ENCODE measurements at places on chromosomes 2 and 18.

- no peak for DNase-seq
Measured at GRCh38 chr2:191001032-191001431, 12.9 kb downstream of the STAT1 start.

DNA sequence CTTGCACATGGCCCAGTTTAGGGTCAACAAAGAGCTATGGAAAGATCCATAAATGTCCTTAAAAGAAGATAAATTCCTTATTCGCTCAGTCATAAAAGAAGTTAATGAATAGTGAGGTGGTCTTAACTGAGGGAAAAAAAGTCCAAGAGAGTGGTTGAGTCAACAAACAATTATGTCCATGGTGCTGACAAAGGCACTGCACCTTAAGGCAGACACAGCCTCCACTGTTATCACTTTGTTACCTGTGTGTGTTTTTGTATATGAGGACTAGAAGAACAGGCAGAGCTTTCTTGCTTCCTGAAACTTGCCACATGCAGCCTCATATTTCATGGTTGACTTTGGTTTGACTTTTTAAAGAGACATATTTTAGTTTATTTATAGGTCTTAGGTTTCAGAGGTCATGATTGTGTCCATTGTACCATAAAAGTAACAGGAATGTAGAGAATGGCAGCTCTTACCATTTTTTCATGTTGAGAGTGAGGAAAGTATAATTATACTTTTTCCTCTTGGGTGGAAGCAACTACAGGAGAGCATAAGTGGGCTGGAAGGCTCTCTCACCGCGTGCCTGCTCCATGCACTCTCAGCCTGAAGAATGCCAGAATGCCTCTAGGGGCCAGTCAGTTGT lies 93.6 kb downstream of the XRCC5 start:
- DNase-seq, result no peak

- DNase-seq, result no peak
Measured at GRCh38 chr2:172969166-172969565, 106.5 kb upstream of the MAP3K20 start.

DNA sequence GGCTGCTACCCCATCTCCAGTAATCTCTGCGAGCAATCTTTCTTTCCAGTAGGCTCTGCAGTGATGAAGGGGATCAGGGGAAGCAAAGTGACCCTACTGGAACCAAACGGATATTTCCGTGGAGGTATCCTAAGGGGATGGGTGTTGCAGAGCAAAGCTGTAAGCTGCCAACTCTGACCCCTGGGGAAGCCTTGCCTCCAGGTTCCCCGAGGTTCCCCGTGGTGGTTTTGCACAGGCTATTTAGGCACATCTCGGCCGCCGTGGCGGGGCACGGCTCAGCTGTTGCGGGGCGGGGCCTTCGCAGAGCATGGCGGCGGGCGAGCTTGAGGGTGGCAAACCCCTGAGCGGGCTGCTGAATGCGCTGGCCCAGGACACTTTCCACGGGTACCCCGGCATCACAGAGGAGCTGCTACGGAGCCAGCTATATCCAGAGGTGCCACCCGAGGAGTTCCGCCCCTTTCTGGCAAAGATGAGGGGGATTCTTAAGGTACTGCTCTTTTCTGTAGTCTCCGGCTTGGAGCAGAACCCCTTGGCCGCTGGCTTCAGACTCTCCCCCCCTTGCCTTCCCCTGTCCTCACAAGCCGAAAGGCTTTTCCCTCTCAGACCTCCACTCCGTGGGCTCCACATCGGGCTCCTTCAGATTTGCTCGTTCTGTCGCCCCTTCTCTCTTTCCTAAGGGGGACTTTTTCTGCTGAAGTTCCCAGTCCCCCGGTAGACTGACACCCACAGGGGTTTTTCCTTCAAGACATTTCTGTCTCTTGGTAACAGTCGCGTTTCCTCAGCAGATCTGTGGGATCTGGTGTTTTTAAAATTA lies at the start of gene COMMD1:
Gene COMMD1, plus strand, starts transcription at position 303 of the 814 bp plus-strand sequence. Its CDS starts 5 bp downstream, at position 308.
- peak; percentile 74 for DNase-seq

GRCh38 chr18:59141294-59142068 lies 1.8 kb downstream of the SEC11C start:
- no peak for DNase-seq

GRCh38 chr2:29097569-29097968 lies 17.6 kb upstream of the CLIP4 start:
- DNase-seq, result no peak

DNA sequence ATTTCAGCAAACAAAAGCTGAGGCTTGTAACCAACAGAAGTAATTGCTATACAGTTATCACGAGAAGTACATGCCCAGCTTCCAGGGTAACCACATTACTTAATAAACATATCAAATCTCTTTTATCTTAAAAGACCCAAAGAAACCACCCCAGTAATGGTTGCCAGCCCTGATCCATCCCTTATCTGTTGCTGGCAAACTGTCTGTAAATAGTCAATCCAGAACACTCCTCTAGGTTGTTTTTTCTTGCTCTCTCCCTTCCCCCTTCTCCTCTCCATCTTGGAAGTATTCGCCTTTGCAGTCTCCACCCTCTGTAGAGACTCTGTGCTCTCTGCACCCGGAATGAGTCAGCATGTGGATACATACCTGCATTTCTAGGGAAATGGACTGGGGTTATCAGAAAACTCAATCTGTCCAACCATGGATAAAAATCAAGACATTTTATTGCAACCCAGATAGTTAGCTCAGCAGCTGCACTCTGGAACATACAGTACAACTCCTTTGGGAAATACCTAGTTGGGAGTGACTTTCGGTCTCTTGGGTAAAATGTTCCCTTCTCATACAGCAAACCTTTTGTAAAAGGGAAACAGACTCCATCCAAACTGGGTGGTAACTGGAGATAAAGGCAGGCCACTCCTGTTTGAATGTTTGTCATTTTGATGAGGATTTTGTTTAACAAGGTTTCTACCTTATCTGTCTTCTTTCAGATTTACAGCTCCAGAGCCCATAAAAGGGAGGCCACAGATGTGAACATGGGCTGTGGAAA lies 123.5 kb upstream of the FOSL2 start:
- no peak for DNase-seq

DNA sequence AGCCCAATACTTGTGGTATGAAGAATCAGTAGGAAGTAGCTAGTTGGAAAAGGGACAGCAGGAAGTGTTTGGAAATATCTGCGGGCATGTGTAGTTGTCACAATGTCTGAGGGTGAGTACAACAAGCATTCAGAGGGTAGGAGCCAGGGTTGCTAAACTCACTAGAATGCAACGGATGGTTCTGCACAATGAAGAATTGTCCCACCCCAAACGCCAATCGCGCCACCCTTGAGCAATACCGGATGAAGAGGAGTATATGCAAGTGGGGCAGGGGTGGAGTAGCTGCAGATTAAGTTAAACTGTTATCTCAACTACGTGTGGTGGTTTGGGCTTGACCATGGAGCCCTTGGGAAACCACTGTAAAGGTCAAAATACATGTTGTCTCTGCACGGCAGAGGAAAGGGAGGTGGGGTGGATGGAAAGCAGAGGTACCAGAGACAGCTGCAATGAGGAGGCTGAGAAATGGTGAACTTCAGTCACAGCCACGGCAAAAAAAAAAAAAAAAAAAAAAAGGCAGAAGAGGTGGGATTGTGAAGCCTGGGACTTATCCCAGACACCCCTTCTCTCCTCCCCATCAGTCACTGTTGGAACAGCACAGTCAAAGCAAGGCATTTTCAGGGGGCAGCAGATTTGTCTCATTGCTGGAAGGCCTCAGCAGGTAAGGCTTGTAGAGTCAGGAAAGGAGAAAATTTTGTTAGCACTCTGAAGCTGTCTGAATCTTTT lies 5.2 kb downstream of the CCL20 start:
- DNase-seq, result no peak

DNA sequence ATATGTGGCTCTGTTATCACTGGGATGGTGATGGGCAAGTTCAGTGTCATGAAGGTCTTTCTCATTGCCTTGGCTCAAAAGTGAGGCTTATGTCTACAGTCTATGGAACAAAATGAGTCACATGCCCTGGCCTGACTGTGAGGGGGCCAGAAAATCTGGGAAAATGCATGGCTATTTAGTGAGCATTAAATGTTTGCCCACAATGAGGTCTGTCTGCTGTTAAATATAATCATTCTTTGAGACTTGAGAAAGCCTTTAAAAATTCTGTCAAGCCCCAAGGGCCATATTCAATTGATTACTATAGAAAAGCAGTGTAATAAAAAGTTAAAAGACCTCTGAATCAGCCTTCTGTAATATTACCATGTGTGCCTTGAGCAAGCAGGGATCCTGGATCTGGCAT lies 5.5 kb upstream of the RNF144A start:
- no peak for DNase-seq

DNA sequence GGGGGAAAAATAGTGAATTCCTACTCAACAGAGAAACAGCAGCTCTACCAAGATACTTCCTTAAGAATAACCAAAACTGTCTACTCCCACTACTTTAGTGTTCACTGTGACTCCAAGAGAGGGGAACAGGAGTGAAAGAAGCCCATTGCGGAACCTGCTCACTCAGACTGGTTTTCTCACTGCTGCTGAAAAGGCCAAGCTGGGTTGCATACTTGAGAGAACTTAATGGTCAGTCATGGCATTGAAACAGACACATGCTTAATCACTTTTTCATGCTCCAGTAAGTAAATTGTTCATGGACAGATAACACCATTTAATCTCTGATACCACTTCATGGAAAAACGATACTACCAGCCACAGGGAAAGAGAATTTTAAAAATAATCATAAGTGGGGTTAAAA lies 35.7 kb upstream of the SLC8A1 start:
- DNase-seq, result no peak

DNA sequence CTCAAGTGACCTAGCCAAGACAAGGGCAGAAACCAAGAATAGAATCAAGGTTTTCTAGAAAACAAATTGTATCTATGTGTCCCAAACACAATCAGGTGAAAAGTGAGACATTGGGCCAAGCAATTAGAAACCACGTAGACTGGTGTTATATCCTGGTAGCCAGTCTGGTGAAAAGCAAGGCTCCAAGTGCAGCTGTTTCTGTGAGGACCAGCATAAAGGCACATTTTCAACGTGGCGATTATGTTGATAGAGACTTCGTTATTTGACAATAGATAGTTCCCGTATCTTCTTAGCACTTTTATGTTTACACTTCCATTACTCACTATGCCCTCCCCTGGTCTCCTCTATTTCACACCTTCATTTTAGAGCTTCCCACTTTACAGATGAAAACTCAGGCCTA lies 103.2 kb upstream of the ZFP36L2 start:
- DNase-seq, result no peak

- DNase-seq, result no peak
Measured at GRCh38 chr2:30480703-30481322, 33.8 kb downstream of the LCLAT1 start.

DNA sequence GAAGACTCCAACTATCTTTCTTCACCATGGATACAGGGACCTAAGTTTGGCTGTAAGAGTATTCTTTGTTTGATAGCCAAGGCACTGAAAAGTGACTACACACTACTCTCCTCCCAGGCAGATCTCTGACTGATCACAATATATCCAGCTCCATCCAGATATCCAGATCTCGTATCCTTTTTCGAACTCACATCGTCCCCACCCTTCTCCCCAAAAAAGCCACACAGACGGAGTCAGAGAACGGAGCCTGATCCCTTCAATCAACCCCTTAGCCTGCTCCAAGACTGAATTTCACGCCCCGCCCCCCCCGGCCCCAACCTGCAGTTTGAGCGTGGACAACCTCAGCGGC lies 533 bp downstream of the DHX57 start:
- no peak for DNase-seq

DNA sequence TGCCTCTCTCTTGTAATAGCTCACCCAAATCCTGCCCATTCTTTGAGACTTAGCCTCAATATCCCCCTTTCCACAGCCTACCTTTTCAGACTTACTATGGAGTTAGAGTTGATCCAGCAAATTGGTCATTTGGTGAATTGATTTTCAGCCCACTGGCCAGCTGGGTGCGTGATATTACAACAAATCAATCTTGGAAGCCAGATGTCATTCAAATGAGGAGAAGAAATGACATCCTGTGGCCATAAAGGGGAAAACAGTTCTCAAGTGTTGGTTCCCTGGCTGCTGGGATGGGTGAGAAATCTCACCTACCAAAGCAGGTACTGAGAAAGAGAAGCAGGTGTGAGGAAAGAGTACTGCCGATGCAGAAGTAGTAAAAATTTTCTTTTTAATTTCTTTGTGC lies 36.7 kb upstream of the FOXI3 start:
- no peak for DNase-seq

- no peak for DNase-seq
Measured at GRCh38 chr18:59633961-59634485, 63.2 kb downstream of the CCBE1 start.

DNA sequence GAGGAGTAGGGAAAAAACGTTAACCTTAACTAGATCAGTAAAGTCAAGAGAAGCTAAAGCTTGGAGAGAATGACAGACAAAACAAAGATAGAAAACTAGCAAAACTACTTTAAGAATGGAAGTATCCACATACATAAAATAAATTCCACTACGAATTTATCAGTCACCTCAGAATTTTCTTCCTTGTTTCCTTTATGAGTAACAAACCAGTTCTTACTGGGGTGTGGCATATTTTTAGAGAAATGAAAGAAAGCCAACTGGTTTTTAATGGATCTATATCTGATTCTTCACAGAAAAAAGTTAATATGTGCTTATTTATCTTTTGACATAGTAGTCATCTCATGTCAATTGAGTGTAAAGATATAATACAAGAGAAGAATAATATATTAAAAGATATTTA lies 2033.7 kb upstream of the CELF4 start:
- DNase-seq, result no peak

DNA sequence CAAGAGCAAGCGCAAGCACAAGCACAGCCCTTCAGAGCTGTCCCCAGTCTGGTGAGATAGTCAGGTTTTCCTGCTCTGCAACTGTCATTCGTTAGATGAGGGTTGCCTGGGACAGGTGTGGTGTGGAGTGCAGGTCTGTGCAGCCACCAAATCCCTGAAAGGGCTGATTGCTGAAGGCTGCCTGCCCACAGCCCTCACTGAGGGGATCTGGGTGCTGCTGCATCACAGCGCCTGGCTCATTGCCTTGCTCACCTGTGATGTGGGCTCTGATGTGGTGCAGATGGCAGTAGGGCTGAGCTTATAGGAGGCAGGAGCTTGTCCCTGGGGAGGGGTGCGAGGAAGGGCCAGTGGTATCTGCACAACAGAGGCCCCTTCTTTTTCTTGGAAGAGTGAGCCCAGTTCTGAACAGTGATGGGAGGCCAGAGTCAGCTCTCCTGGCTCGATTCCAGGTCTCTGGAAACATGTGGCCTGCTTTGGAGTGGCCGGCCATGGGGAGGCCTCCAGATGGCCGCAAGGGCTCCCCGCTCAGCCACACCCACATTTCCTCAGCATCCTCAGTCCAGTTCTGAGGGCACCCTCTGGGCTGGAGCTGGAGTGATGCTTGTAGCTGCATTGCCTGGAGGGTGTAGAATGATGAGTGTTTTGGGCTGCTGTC lies 11.4 kb downstream of the UBE2F start:
- no peak for DNase-seq

- DNase-seq, result peak; percentile 25
Measured at GRCh38 chr2:97870396-97870843, 125.3 kb downstream of the TMEM131 start.

GRCh38 chr2:98084151-98084868 lies 2.7 kb upstream of the VWA3B start:
- no peak for DNase-seq

DNA sequence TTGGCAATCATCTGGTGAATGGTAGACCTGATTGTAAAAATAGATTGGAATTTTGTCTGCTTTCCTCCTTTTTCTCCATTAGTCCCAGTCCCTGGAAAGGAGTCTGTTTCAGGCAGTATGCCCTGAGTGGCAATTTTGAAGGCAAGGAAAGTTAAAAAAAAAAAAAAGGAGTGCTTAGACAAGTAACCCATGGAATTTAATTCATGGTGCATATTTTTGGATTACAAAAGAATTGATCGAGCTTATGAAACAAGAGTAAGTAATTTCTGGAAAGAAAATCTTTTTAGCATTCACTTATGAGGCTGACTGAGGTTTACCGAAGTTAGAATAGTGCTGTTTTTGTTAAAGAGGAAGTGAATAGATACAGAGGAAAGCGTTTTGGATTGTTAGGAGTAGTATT lies 29.4 kb upstream of the TMEM178A start:
- no peak for DNase-seq

Measured in activated CD4-positive, alpha-beta T cell treated with anti-CD3 and anti-CD28 coated beads, Interleukin-2, amount 50 U/mL, for 24 hours (primary cell).